ENCODE measurements at places on chromosomes 2 and 18.

- no peak for DNase-seq
Measured at GRCh38 chr2:178202927-178203326, 8.6 kb downstream of the OSBPL6 start.

GRCh38 chr18:52636536-52636935 lies 296.5 kb downstream of the DCC start:
- DNase-seq: no peak

- no peak for DNase-seq
Measured at GRCh38 chr2:208074610-208075356, 49.5 kb upstream of the PLEKHM3 start.

GRCh38 chr18:63689064-63689463 lies 13.7 kb upstream of the SERPINB11 start:
- DNase-seq: no peak

DNA sequence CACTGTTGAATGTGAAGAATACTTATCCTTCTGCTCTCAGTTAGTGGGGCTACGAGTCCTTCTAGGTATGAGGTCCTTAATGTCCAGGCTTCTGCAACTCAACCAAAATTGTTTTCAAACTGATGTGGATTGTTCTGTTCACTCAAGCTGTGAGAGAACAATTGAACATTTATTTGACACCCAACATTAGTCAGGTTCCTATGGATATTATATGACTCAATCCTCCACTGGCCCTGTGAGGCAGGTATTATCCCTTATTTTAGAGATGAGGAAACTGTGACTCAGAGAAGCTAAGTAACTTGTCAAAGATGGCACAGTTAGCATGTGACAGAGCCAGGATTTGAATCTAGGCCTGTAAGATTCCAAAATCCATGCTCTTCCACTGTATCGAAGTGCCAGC lies 1.2 kb upstream of the LYG2 start:
- no peak for DNase-seq

GRCh38 chr2:71544919-71545571 lies 91.7 kb downstream of the DYSF start:
- no peak for DNase-seq

DNA sequence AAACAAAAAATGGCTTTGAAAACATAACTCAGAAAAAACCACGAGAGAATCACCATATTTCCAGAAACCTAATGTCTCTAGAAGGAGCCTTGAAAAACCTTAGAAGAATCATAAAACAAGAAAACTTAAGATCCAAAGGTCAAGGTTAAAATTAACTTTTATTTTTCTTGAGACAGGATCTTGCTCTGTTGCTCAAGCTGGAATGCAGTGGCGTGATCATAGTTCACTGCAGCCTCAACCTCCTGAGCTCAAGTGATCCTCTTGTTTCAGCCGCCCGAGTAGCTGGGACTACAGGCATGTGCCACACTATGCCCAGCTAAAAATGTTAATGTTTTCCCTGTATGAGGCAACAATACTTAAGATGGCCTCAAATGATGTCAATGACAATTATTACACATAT lies 254.2 kb upstream of the SESTD1 start:
- DNase-seq: no peak

GRCh38 chr2:131146231-131146630 lies 41.1 kb downstream of the PLEKHB2 start:
- DNase-seq: no peak

GRCh38 chr18:44626807-44627206 lies 53.9 kb upstream of the SETBP1 start:
- no peak for DNase-seq

DNA sequence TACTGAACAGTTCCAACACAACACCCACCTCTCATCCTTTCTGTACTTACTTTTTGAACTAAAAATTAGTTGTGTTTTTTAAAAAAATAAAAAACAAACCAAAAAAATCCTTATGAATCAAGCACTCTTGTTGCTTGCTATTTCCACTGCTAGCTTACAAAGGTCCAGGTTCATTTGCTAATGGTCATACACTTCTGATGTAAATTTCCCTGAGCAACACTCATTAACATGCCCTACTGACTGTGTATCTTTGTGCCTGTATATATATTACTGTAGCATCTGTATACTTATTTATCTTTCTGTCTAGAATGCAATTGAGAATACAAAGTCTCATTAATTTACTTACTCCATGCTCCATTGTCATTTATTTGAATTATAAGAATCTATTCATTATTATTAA lies 30.3 kb upstream of the IKZF2 start:
- DNase-seq: no peak

GRCh38 chr2:216319771-216320170 lies 52.5 kb downstream of the MARCHF4 start:
- no peak for DNase-seq

DNA sequence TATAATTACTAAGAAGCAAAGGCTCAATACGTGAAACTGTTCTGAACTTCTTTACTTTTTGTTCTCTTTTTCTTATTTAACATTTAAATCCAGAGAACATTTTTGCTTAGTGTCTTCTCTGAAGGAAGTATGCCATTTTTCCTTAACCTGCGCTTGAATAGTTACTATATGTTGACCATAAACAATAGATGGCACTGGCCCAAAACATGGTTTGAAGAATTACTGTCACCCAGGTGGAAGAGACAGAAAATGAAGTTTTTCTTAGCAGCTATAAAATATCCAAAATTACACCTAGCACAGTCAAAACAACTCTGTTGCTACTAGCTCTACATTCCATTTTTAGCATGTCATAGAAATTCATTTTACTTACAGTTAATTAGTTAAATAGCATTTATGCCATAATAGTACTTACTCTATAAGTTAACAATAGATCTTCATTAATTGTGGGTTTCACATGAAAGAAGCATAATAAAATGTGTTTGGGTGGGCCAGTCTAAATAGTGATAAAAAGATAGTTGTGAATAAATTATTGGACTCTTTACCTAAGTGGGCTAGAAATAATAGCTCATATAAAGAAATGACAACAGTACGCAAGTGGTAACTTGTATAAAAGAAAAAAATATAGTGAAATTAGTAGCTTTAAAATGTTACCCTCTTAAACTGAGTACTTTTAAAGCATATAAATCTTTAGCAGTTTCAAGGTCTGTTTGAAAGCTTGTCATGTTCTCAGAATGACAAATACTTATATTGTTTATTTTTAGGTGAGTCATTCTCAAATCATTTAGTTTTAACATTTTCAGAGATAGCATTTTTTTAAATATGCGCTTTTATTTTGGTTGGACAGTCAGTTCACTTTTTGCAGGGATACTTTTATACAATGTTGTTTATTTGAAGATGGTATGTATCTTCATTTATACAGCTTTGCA lies 3.7 kb downstream of the ETAA1 start:
- no peak for DNase-seq

Measured in activated naive CD4-positive, alpha-beta T cell treated with anti-CD3 and anti-CD28 coated beads, Interleukin-2, amount 10 ng/mL, durations not matched to agents 7 days and 5 days (primary cell).